HT-29 (cell line): ENCODE measurements at places on chromosomes 7 and 10.

DNA sequence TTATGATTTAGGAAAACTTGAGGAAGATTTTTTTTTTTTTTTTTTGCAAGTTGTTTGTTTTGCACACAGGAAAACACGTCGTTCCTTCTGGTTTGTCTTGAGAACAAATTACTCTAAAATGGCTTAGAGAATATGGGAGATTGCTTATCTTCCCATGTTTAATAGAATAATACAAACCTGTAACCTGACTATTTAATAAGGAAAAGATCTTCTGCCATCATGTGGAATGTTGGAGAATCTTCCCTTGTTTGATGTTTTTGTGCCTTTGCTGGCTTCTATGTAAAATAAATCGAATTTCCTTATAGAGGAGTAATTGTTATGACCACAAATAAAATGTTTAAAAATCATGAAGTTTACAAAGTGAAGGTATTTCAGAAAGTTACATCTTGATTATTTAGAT, 818.8 kb downstream of the GATA3 start:
- peak; percentile 74 for DNase-seq

DNA sequence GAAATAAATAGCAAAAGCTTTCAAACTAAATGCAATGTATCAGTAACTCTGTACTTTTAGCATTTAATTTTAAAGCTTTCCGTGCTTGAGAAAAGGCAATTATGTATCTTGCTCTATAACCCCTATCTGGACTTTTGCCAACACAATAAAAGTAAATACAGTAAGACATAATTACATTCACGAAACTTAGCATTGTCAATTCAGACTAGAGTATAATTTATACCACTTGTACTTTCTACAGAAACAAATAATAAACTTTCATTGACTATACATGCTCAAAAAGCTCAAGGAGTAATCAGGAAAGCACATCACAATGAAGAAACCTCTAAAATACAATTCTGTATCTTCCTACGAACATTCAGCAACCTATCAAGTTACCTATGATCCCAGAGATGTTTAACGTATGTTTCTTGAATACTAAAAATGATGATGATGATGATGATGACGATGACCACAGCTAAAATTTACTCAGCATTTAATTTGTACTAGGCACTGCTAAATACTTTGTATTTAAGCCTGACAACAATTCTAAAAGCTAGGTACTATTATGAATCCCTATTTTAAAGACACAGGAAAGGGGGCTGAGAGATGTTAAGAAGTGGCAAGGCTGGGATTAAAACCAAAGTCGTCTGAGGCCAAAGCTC, 44.9 kb downstream of the MINDY3 start:
- DNase-seq: no peak

DNA sequence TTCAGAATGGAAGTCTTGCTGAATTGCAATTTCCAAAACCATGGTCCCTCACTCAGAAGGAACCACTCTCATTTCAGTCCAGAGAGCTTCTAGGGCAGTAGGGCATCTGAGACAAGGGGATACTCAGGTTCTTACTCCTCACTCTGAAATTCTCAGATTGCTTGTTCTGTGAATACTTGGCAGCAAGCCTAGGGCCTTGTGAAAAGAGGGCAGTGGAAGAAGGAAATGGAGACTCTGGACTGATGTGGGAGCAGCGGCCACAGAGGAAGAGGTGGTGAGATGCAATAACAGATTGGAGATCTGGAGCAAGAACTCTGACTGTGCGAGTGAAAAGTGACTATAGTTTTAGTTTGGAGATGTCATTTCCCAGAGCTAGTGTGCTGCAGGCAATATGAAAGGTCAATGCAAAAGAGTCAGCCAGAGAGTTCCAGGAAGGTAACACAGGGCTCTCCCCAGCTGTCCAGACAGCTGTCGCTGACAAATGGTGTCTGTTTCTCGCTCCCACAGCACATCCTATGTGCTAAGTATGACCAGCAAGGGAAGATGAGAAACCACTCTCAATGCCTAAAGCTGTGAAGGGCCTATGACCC, 291.6 kb upstream of the KIAA1217 start:
- DNase-seq: peak; percentile 6

GRCh38 chr10:3258394-3258793, 85.8 kb upstream of the PITRM1 start:
- DNase-seq: no peak
